ENCODE measurements at places on chromosomes 5 and 9.

GRCh38 chr9:129267141-129267540, 89.1 kb upstream of the IER5L start:
- no peak for DNase-seq

DNA sequence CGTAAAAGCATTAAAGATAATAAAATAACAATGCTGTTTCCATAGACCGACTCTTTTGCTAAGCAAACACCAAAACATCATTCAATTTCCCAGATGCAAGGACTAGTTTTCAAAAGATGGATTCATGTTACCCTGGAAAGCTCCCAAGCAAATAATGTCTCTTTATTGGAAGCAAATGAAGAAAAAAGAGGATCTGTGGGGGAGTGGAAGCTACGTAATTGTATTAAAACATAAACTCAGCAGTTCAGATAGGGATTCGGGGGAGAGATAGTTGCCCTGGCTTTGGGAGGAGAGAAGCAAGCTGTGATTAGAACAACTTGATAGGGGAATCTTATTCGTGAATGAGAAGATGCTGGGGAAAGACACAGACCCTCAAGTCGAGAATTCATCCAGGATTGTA, 491.0 kb upstream of the CLINT1 start:
- no peak for DNase-seq

GRCh38 chr5:45411971-45412612, 284.1 kb downstream of the HCN1 start:
- DNase-seq: no peak

DNA sequence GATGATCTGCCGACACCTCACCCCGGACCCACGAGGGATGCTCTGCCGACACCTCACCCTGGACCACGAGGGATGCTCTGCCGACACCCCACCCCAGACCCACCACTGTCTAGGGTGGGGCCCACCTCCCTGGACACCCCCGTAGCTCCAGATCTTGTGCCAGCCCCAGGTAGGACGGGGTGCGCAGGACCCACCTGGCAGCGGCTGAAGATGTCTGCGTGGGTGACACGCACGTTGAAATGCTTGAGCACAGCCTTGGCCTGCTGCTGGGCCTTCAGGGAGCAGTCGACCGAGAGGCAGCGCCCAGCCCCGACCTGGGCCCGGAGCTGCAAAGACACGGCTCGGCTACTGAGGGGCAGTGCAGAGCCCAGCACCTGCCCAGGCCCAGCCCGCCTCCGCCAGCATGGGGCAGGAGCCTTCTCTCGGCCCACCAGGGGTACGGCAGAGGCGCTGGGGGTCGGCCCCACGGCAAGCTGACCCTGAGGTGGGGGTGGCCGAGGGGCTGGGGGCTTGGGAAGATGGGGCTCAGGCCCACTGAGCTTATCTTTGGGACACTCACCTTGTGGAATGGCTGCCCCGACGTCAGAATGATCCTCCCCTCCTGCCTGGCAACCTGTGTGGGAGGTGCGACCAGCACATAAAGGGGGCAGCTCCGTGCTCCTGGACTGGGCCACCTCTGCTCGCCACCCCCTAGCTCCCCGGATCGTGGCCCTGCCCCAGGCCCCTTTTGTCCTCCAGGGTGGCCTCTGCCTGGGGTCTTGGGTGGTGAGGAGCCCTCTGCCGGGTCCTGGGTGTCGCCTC, 21.7 kb upstream of the NRARP start:
- DNase-seq: no peak

DNA sequence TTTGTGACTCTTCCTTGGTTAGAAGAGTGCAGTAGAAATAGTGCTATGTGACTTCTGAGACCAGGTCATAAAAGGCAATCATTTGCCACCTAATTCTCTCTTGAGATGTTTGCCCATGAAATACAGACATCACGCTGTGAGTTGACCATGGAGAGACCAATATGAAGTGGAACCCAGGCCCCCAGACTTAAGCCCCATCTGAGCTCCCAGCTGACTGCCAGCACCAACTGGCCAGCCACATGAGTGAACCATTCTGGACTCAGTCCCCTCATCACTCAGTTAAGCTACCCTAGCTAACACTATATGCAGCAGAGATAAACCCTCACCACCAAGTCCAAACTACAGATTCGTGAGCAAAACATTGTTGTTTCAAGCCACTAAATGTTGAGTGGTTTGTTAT, 60.7 kb upstream of the NIPBL start:
- DNase-seq: no peak

DNA sequence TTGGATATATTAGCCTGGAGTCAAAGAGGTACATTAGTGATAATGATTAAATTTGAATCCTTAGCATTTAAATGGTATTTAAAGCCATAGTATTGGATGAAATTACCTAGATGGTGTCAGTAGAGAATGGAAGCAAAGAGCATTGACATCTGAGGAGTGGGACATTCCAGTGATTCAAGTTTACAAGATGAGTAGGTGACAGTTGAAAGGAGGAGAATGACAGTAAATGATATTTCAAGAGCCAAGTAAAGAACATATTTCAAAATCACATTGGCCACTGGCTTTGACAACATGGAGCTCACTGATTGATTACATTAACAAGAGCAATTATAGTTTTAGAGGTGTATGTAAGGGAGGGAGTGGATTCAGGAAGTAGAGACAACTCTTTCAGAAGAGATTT, 93.9 kb upstream of the MEF2C start:
- no peak for DNase-seq

- no peak for DNase-seq
These were observed 47.7 kb downstream of the SRFBP1 start for GRCh38 chr5:122009436-122009835.

GRCh38 chr5:80215523-80215922, 40.3 kb downstream of the SERINC5 start:
- no peak for DNase-seq

DNA sequence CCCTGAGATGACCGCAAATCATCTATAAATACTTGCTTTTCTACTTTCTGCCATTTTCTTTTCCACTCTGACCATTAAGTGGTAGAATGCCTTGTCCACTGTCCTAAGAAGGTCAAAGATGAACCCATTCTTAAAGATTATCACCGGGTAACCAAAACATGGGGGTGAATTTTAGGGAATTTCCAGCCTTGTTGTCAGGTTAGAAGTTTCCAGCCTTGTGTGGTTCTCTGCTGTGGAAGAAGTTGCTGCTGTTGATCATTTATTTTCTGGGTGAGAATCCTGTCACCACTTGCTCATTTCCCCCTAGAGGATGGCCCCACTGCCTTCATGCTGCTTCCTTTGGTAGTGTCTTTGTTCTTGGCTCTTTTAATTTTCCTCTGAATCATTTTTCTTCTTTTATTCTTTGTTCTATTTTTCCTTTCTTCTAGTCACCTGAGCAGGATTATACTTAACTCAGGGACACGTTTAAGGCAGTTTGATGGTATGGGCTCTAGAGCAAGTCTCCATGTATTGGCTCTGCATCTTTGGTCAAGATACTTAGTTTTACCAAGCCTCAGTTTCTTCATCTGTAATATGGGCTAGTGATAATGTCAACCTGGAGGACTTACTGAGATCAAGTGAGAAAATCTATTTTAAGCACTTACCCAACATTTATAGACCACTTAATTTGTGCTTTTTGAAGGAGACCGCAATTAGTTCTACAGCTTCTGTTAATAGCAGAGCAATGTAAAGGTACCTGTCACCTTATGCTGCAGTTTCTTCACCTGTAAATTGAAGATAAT, 266.2 kb downstream of the ARHGAP26 start:
- DNase-seq: no peak

GRCh38 chr9:108783731-108784495, 71.9 kb downstream of the ACTL7B start:
- peak; percentile 68 for DNase-seq

DNA sequence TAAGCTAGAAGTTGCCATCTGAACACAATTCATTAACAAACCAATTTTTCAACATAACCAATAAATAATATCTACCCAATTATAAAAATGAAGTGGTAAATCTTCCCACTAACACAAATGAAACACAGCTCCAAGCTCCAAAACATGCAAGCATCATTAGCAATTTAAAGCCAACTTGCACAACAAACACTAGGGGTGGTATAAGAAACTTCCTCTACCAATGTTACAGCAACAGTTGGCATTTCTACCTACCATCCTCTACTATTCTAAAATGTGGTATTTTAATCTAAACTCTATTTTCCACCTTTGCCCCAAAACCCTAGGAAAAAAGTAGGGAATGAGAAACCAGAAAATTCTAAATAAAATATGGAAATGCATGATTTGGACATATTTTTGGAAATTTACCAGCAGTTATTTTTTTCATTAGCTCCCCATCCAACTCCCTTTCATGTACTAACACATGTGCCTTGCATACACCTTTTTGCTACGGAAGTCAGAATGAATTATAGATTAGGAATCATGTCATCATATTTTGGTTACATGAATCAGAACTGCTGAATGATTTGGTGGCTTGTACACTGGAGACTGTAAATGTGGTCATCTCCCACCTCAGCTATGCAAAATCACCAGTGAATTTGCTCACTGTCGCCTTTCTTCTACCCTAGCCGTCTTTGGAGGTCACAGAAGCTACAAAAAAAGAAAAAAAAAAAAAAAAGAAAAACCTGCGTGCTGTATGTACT, 4.1 kb downstream of the NR6A1 start:
- peak; percentile 61 for DNase-seq

GRCh38 chr5:52859628-52860027, 71.9 kb downstream of the ITGA1 start:
- DNase-seq: no peak

GRCh38 chr9:27880635-27881034, 307.4 kb upstream of the C9orf72 start:
- no peak for DNase-seq

DNA sequence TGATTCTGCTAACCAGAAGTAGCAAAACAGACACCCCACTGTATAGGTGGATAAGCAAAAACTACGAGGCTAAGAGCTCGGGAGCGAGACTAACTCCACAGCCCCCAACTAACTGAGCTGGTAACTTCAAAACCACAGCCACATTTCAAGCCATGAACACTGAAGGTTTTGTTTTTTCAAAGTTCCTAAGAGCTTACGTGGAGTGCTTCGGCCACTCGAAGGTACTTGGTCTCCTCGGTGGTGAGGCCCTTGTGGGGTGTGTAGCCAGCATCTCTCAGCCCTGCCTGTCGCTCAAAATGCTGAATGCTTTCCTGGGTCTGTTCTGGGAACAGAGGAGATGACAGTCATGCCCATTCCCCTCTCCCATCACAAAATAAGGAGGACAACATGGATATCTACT, 11.1 kb downstream of the KIAA1191 start:
- no peak for DNase-seq

DNA sequence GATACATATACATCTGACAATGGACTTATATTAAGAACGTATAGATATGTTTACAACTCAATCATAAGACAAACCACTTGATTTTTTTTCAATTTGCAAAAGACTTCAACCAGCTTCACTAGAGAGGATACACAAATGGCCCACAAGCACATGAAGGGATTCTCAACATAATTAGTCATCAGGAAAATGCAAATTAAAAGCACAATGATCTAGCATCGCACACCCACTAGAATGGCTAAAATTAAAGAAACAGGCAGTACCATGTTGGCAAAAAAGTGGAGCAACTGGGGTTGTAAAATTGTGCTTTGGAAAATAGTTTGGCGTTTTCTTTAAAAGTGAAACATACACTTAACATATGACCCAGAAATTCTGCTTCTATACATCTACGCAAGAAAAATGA, 80.0 kb upstream of the TRIO start:
- no peak for DNase-seq

GRCh38 chr9:85200726-85201404, 531.3 kb downstream of the NTRK2 start:
- no peak for DNase-seq

DNA sequence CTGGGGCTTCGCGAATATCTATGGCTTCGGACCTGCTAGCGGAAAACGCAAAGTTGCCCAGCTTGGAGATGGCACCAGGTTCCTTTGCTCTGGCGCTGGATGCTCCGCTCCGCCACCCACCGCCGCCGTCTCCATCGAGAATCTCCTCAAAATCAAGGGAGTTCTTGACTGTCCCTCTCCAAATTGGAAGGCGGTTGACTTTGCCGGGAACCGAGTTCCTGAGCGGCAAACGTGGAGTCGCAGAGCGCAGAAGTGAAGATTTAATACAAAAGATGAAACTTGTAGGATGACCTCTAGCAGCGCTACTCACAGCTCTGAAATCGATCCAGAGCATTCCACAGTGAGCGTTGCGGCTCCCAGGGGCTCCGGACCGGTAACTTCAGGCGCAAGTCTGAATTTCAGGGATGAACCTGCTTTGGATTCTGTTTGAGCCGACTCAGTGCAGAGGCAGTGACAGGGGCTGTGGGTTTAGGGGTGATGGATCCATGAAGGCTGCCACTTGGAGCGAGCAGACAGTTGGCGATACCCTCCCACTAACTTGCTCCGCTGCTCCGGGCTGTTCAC, 1641.5 kb upstream of the C9orf72 start:
- DNase-seq: no peak

- no peak for DNase-seq
These were observed 19.5 kb downstream of the GFPT2 start for GRCh38 chr5:180333661-180334060.

DNA sequence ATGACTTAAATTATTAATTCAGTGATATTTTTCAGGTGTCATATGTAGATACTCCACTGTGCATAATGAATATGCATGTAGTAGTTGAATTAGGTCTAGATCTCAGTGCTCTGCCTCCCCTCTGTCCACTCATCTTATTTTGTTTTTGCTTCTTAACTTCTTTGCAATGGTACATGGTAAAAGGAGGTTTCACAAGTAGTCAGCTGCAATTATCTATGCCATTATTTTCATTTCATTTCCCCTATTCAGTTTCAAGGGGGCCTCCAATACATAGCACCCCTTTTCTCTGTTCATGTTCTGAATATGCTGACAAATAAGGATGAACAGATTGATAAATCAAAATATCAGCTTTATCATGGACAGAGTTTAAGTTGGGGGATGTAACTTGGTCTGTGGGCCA, 511.6 kb upstream of the ZNF608 start:
- DNase-seq: no peak

DNA sequence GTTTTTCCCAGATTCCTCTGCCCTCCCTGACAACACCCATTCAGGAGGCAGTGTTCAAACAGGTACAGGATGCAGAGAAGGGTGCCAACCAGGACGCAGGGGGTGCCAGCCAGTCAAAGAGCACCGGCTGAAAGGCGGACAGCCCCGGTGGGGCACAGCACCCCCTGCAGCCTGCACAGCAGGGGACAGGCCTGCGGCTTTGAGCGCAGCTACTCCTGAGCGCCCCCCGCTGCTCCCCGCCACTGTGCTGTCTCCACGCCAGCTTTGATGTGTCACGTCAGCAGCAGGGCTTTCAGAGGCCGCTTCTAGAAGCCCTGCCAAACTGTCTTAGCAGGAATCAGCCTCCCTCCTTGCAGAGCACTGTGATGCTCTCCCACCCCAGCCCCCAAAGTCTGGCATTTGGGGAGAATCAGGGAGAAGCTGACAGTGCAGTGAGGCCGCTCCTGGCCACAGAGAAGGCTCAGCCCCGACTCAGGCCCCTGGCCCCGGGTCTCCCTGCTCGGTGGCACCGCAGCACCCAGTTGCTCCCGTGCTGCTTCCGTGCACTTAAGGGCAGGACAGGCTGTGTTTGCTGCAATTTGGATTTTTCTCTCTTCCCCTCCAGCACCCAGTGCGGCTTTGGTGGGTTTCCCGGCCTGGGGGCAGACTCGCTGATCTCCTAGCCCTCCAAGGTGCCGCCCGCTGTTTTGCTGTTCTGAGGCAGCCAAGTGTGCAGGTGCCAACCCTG, 20.3 kb downstream of the AK8 start:
- DNase-seq: no peak

Data from Kasumi-1 (cell line).